ENCODE measurements at places on chromosomes 2 and 18.

- DNase-seq = no peak
Observed at GRCh38 chr18:35519148-35519899, 21.6 kb upstream of the INO80C start.

DNA sequence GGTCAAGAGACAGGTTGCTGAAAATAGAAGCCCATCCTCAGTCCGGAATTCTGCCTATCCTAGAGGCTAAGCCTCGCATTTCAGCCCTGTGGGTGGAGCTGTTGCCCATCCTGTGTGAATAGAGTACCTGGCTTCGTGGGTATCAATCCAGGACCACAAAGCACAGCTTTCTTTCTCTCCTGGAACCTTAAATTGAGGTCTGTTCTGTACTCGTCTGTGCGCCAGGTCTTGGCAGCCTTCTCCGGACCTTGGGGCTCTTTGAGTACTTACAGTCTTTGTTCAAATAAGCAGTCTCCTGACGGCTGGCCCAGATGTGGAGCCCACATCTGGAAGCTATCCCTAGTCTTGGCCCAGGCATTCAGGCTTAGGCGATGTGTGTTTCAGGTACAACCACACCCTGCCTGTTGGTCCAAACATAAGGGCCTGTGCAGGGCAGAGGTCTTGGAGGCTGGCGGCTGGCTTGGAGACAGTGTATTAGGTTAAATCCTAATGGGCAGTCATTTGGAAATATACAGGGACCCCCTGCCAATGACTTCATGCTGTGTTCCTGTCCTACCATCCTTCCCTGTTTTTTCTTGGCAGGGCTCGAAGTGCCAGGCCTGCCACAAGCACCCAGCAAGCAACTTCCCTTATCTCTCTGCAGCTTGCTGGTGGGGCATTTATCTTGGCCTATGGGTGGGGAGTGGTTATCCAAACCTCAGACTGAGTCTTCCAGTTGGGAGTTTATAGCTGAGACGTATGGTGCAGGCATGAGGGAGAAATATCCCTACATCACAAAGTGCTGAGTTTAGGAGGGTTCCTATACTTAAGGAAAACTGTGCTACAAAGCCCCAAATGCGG lies 294.1 kb downstream of the BCL2 start:
- peak; percentile 2 for DNase-seq

GRCh38 chr2:68416081-68416675 lies 50.9 kb downstream of the FBXO48 start:
- no peak for DNase-seq

- DNase-seq = no peak
Observed at GRCh38 chr2:30947686-30948085, 140.4 kb upstream of the CAPN13 start.

GRCh38 chr2:128808462-128809258 lies 490.0 kb upstream of the HS6ST1 start:
- DNase-seq = peak; percentile 47

DNA sequence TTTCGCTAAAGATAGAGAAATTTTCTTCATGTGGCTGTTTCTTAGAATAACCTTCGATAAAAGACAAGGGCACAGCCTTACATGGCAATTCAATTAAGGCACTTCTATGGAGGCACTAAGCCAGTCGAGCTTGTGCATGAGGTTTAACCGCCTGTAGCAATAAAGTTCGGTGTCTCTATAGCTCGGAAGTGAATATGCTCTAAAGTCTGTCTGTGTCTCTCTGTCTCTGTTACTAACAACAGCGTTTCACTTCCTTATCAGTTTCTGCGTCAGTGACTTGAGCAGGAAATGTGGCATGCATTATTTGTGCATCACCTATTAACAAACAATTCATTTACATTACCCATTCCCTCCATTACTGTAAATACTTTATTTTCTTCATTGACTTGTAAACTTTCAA lies 365.1 kb upstream of the NETO1 start:
- DNase-seq = no peak

GRCh38 chr2:124080281-124081153 lies 55.4 kb downstream of the CNTNAP5 start:
- DNase-seq = no peak

DNA sequence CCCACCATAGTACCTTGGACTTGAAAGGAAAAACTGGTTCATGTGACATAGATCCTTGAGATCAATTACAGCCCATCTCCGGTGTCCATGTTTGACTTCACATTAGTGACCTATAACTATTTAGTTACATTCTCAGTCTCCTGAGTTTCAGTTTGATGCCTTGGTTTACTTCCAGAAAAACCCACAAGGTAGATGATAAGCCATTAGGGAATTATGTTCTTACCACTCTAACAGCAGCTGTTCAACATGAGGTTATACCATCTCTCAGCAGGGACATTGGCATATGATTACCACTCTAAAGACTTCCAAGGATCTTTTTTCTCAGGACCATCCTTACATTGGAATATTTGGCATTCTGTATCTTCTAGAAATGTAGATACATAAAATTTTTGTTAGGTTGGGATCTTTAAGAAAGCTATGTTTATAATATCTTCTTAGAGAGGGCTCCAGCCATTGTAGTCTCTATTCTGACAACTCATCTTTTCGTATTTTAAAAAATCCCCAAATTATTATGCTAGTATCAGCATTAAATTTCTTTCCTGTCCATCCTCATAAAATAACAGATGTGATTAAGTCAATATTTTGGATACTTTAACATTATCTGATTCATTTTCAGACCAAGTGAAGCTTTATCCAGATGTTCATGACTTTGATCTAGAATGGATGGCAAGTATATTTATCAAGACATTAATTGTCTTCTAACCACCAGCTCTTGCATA lies 258.9 kb downstream of the RDH14 start:
- no peak for DNase-seq

DNA sequence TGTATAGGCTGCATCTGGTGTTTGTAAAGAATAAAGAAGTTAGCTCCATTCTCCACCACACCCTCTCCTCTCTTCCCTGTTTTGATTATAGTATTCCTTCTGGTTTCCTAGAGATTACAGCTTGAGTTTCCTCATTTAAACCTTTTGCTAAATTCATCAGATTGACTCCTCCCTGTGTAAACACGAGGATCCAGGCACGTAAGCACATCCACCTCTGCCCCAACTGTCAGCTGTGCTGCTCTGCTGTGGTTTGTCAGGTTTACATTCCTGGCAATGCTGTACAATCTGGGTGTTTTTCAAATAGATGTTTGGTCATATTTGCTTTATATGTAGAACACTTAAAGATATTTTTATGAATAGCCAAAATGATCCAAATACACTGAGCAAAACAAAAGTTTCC lies 302.8 kb downstream of the PTGR3 start:
- DNase-seq = no peak

DNA sequence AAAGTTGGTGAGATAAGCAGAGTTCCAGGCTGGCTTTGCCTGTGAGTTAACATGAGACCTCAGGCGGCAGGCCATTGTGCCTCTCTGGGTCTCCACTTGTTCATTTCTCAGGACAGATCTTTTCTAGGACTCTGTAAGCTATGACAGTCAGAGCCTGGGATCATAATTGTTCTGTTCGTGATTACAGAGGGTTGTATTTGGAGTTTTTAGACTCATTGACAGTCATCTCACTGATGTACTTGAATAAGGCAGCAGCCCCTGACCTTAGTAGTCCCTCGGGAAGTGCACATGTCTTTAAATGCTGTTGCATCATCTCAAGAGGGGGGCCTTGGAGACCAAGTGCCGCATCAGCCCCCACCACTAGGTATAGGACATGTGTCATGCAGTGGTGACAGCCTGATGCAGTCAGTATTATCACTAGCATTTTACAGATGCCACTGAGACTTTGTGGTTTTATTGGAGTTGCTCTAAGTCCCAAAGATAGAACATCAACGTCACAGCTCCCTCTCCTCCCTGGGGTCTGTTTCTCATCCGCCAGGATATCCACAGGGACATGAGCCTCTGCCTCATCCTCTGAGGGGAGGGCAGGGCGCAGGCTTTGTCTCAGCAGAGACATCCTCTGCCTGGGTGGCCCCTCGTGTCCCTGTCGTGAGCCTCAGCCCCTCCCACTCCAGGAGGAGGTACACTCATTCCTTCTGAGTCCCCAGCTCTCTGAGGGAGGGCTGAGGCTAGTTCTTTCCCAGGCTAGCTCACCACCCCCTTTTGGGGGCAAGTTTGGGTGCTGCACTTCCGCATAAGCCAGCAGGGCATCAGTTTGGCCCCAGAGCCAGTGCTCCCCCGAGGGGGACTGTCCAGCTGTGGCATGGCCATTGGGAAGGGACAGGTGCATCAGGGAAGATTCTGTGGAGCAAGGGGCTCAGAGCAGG lies 14.1 kb downstream of the GLI2 start:
- peak; percentile 100 for DNase-seq

DNA sequence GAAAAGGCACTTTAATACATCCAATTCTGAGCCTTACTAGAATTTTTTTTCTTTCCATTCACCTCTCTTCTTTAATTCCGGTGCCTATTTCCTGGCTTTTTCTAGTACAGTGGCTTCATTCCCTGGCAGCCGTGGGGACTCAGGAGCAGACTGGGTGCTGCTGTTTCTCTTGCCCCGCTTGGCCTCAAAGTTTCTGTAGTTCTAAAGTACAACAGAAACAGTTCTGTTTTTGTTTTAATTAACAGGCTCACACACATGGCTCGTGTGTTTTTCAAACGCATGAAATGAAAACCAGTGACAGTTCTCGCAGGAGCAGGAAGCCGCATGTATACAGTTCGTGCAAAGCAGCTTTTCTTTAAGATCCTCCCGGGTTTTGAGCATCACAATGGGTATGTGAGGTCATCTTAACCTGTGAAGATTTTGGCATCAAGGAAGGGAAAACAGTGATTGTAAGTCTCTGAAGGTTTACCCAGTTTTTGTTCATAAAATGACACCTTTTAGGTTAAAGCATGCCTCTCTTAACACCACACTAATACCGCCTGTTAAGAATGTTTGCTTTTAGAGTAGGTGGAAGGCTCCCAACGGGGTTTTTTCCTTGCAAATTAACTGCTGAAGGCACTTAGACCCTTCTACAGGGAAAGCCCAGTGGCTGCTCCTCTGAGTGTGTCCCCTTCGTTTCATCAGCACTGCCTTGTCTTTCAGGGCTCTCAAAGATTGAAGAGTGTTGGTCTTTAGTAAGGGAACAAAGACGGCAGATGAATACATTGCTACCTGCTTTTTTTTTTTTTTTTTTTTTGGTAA lies 5.8 kb downstream of the FZD7 start:
- no peak for DNase-seq

DNA sequence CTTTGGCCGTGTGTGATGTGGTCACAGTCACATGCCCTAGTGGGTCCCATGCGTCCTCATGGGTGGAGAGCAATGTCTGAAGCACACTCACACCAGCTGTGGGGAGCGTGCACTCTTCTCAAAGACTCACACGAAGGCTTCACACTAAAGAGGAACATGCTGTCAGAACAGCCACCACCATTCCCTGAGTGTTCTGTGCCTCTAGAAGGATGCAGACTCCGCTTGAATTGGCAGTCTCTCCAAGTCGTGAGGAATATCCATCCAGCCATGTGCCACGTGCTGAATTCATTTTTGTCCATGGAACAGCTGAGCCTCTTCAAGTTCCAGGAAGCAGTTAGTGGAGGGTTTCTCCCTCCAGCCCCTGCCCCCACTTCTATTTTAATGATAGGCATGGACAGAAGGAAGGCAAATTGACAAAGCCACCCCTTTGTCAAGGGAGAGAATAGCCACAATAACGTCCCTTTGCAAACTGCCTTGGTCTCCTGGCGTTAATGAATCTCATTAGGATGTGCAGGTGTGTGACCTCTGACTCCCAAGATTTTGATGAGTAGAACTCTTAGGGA lies 464.3 kb upstream of the ID2 start:
- DNase-seq = peak; percentile 33

- DNase-seq = no peak
Observed at GRCh38 chr2:79820281-79820680, 307.4 kb downstream of the CTNNA2 start.

DNA sequence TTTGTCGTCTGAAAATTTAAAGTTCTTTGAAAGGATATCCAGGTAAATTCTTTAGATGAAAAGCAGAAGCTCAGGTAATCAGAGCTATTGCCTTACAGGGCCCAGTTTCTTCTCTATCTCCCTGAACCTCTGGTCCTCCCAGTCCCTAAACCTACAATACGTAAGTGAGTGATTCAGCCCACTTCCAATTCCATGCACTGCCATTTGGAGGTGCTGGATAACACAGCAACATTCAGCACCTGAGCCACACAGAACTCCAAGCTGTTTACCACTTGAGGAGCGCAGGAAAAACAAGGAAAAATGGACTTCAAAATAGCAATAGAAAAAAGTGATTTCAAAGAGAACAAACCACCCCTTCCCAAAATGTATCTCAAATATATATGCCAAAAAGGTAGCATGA lies 105.0 kb upstream of the DNAJC10 start:
- no peak for DNase-seq

DNA sequence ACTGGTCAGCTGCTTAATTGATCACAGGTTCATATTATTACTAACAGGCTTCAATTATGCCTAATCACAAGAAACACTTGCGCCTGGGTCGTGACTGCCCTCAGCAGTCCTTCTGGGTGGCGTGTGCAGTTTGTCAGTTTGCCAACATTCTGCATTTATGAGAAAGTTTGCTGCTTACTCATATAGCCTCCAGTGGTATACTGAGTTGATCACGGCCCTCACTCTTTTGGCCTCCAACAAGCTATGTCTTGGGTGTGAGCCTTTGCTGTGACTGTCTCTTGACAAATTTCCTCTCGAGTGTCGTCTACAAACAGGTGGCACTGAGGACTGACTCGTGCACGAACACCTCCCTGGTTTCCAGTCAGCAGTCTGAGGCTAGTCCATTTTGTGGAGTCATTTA lies 27.3 kb downstream of the DCDC2C start:
- DNase-seq = peak; percentile 80

GRCh38 chr2:136107051-136108033 lies 10.6 kb downstream of the CXCR4 start:
- DNase-seq = no peak

DNA sequence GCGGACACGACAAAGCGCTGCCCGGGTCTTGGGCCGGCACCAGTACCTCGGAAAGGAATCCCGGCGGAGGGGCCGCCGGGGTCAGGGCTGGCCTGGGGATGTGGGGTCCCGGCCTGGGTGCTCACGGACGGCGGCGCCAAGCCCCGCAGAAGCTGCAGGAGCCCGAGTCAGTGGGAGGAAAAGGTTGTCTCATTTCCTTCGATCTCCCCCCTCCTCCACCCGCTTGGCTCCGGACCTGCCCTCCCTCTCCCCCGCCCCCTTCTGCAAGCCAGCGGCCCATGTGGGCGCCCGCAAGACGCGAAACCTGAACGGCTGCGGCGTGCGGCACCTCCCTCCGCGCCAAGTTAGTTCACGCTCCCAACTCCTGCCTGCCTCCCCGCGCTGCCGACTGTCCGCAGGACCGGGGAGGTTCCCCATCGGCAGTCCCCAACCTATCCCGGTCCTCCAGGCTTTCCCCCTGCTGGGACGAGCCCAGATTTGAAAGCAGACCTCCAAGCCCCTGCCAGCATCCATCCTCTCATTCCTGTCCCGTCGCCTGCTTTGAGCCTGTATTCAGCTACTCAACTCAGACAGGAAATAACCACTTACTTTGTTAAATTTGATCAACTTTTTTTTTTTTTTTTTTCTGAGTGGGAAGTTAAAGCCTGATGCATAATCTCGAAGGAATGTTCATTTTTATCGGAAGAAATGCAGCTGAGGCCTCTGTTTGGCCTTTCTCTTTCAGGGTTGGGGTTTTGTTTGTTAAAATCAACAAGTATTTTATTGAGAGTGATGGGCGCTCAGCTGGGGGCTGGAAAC lies at the start of gene EVA1A:
EVA1A (minus strand) TSS at position 172 of the 798 bp plus-strand sequence. CDS start 42,799 bp downstream, outside the sequence.
- peak; percentile 81 for DNase-seq

- no peak for DNase-seq
Observed at GRCh38 chr2:146143971-146144370, 1624.1 kb upstream of the ZEB2 start.

All from fibroblast of skin of back (primary cell).